ENCODE measurements at places on chromosomes 13 and 19. TPM values are rescaled to one million over a fixed set of nuclear protein-coding genes. Genes with fewer than 3 reads are reported as not detected.
A peak's percentile ranks its signal among the peaks of the same experiment; 100 is the strongest.

- DNase-seq = no peak
Measured at GRCh38 chr13:85608255-85608829, 190.9 kb downstream of the SLITRK6 start.

DNA sequence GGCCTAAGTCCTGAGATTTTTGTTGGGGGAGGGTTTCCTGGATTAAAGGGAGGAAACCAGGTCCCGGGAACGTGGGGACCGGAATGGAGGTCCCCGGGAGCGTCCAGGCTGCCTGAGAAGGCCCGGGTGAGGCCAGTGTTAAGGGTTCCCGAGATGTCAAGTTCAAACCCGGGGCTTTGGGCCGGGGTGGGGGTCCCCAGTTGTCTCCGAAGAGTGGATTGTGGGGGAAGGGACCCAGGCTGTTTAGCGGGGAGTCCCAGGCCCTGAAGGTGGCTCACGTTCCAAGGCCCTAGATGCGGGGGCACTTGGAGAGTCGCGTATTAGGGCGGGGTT is 262 bp downstream of the COX7A1 start:
- DNase-seq = no peak

DNA sequence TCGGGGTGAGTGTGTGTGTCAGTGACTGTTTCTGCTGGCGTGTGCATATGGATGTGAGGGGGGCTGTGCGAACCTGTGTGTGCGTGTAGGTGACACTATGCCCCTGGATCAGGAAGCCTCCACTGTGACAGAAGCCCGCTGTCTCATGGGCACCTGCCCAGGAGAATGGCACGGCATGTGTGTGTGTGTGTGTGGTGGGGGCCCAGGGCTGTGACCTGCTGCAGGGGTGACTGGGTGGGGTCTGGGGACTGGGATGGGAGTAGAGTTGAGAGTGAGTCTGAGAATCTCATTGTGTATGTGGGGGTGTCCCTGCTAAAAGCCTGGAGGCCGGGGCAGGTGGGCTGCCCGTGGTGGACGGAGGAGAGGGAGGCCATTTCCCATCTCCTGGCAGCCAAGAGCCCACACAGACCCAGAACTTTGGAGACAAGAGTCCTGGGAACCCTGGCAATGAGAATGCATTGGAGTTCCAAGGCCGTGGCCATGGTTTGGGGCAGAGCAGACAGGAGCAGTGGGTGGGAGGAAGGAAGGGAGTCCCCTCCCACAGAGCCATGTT is 6.4 kb upstream of the TPM4 start:
- no peak for DNase-seq

- DNase-seq = no peak
Measured at GRCh38 chr19:34375598-34375997, 10.6 kb downstream of the GPI start.

DNA sequence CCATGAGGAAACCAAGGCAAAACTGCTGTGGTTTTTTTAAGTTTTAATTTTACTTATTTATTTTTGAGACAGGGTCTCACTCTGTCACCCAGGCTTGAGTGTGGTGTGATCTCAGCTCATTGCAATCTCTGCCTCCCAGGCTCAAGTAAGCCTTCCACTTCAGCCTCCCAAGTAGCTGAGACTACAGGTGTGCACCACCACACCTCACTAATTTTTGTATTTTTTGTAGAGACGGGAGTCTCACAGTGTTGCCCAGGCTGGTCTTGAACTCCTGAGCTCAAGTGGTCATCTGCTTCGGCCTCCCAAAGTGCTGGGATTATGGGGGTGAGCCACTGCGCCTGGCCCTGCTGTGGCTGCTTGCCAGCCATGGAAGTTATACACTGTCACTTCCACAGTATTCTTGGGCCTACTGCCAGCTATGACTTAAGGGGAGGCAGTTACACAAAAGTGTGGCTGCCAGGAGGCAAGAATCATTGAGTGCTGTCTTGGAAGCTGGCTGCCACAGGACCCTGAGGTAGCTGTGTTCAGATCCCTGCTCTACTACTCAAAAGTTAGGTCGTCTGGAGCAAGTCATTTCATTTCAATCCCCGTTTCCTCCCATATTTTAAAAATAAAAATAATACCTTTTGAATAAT is 12.7 kb downstream of the FARP1 start:
- no peak for DNase-seq

GRCh38 chr19:4454747-4455718 is 2.6 kb downstream of the UBXN6 start:
- DNase-seq = no peak

- no peak for DNase-seq
Measured at GRCh38 chr13:113495494-113496210, 5.1 kb upstream of the DCUN1D2 start.

DNA sequence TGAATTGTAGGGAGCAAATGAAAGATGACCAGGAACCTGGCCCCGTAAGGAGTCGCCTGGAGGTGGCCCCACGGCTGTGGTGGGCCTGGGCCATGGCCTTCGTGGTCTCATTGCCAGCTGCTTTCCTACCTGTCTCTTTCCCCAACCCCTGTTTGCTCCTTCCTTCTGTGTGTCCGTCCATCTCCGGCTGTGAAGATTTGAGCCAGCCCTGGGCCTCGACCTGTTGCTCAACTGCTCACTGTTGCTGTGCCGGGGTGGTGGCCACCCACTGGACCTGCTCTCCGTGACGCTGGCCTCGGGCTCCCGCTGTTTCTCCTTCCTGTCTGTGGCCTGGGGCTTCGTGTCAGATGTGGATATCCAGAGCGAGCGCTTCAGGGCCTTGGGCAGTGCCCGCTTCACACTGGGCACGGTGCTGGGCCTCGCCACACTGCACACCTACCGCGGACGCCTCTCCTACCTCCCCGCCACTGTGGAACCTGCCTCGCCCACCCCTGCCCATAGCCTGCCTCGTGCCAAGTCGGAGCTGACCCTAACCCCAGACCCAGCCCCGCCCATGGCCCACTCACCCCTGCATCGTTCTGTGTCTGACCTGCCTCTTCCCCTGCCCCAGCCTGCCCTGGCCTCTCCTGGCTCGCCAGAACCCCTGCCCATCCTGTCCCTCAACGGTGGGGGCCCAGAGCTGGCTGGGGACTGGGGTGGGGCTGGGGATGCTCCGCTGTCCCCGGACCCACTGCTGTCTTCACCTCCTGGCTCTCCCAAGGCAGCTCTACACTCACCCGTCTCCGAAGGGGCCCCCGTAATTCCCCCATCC is 8.5 kb downstream of the DBP start:
- no peak for DNase-seq

DNA sequence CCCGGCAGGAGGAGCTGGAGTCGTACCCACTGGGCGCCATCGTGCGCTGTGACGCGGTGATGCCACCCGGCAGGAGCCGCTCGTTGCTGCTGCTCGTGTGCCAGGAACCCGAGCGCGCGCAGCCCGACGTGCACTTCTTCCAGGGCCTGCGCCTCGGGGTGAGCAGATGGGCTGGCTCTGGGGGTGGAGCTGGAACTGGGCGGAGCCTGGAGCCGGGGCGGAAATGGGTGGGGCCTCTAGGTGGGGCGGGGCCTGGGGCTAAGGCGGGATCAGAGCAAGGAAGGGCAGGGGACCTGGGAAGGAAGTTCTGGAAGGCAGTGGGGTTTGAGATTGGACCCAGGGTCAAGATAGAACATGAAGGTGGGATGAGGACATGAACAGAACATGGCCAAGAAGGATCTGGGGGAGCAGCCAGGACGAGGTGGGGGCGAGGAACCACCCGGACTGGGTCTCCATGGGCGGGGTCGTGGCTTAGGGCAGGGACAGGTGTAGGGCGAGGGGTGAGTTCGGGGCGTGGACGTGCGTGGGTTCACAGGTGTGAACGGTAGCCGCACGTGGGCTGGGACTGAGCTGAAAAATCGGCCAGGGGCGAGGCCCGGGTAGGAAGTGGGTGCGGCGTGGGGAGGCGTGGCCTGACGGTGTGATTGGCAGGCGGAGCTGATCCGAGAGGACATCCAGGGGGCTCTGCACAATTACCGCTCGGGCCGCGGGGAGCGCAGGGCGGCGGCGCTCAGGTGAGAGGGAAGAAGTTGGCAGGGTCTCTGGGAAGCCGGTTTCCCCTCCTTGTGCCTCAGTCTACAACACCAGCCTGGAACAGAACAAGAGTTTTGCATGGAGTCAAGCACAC is 4.7 kb downstream of the EPS8L1 start:
- DNase-seq = peak; percentile 77

DNA sequence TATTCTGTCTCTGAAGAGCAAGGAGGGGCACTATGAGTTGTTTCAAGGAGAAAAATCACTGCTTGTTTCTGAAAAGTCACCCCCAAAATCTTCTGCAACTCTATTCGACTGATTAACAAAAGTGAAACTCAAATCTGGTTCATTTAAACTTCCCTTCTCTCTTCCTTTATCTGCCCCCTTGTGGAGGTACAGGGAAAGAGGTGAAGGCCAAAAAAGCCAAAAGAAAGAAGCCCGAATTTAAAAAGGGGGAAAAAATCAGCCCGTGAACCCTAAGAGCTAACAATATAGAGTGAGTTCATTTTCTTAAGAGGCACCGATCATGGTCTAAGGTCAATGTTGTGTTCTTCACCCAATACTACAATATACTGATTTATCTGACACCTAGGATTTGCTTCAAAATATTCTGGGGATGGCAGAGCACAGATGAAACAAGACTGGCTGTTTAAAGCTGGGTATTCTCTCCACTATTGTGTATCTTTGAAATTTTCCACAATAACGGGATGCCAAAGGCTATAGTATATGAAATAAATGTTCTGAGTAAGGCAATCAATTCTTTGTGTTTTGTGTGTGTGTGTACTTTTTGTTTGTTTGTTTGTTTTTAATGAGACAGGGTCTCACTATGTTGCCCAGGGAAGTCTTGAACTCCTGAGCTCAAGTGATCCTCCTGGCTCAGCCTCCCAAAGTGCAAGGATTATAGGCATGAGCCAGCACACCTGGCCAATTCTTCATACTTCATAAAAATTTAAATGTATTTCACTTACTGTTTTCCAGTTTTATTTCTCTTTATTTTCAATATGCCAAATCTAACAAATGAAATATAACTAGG is 55.0 kb upstream of the EEF1AKMT1 start:
- peak; percentile 59 for DNase-seq

DNA sequence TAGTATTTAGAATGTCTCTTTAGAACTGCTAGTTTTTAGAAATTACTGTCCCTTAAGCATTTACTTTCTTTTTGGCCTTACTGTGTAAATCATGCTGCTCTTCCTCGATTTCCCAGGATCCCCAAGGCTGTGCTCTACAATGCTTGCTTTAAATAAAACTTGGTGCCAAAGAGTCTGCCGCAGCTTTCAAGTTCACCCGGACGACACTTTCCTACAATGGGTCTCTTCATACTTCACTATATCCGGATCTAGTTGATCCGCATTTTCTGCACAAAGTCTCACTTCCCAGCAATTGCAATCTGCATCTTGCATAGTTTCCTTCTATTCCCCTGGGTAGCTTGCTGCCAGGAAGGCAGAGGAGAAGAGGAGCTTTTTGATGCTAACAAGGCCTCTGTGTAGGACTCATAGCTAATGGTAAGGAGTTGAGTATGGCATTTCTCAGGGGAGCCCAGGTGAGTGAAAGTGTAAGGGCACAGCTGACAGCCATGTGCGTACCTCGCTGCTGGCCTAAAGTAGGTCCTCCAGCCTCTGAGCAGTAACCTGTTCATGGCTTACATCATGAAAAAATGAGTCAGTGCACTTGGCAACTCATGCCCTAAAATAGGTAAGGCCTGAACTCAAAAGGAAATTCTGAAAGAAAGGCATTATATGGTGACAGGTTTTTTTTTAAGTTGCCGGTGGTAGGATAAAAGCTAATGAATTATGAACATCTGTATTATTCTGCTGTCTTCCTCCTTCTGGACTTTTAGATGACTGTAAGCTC is 101.6 kb downstream of the ENOX1 start:
- no peak for DNase-seq

DNA sequence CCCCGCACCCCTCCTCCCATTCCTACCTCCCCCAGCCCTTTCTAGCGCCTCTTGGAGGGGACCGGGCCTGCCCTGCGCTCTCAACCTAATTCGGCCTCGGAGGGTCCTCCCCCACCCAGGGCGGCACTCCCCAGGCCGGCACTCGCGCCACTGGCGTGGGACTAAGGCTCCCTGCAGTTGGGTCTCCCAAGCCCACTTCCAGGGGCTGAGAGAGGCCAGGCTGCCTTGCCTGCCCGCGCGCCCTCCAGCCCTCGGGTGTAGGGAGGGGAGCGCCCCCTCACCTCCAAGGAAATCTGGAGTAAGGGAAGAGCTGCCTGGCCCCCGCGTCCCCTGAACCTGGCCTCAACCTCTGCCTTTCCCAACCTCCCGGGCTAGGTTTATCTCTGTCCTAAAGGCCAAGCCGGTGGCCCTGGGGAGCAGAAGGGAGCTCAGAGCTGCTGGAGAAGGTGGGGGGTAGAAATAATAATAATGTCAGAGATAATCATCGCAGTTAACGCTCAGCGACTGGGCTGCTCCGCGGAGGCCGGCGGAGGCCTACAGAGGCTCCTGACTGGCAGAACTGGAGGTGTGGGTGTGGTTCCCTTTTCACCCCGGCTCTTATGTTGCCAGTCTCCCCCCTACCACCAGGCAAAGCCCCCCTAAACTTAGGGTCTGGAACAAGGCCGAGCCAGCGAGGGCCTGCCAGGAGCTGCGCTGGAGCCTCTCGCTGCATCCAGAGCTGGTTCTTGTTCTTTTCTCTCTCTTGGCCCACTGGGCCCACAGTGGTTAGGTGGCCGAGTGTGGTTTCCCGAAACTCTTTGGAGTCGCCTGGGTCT is 9.6 kb downstream of the ZIC2 start:
- DNase-seq = no peak

GRCh38 chr19:3186891-3187661 is 1.3 kb downstream of the NCLN start:
- DNase-seq = no peak

GRCh38 chr13:99741960-99742359 is 229.6 kb downstream of the ZIC5 start:
- DNase-seq = no peak

DNA sequence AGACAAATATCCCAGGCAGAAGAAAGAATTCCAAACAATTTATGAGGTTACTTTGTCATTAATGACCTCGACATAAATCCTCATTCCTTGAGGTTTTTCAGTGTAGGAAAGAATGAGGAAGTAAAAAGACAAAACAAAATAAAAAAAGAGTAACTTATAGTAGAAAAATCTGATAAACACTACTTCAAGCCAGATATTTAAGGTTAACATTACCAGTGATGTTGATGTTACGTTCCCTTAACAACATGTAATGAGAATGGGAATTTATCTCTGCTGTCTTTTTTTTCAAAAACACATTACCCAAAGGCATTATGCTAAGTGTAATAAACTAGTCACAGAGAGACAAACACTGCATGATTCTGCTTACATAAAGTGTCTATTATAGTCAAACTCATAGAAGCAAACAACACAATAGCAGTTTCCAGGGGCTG is 935.1 kb downstream of the SLITRK1 start:
- peak; percentile 27 for DNase-seq

The NEK5 gene
- 0.27 TPM for total RNA-seq

The ZNF560 gene
- total RNA-seq = not detected

The ZNF681 gene
- total RNA-seq = 2.2 TPM

The OR7D2 gene
- 0.27 TPM for total RNA-seq

The USHBP1 gene
- 0.27 TPM for total RNA-seq

The APOC4 gene
- total RNA-seq = not detected

The NLRP5 gene
- total RNA-seq = not detected

The EFNA2 gene
- total RNA-seq = not detected

The ZNF471 gene
- 2.2 TPM for total RNA-seq

The AMER2 gene
- total RNA-seq = under 0.01 TPM

Measured in hematopoietic multipotent progenitor cell (in vitro differentiated cells).